ENCODE measurements at places on chromosomes 12 and 14. TPM values are rescaled to one million over a fixed set of nuclear protein-coding genes. Genes with fewer than 3 reads are reported as not detected.

Gene RNASE7
- total RNA-seq, result 0.55 TPM

Gene RHOJ
- total RNA-seq, result 13.7 TPM

Gene TMEM233
- 0.49 TPM for total RNA-seq

Gene TCTN2
- total RNA-seq, result 24.1 TPM

Gene VRTN
- total RNA-seq, result not detected

Gene GZMH
- not detected for total RNA-seq

Gene BATF
- total RNA-seq, result 2.1 TPM

Gene CD9
- total RNA-seq, result 89.8 TPM

Gene KRT72
- not detected for total RNA-seq

Gene MLXIP
- total RNA-seq, result 17.8 TPM

Gene KCNA5
- 24.7 TPM for total RNA-seq

Gene LBHD2
- not detected for total RNA-seq

Gene C12orf54
- total RNA-seq, result not detected

Gene NFATC4
- total RNA-seq, result 67.8 TPM

Gene KCNJ8
- total RNA-seq, result 25.4 TPM

Gene ACTR6
- total RNA-seq, result 43.8 TPM

Gene SPTLC2
- total RNA-seq, result 51.1 TPM

Gene HSPB8
- total RNA-seq, result 26.3 TPM

Gene RFX4
- total RNA-seq, result 0.11 TPM

Gene SRRM4
- 21.8 TPM for total RNA-seq

Gene SAMD15
- total RNA-seq, result 4.7 TPM

Gene TOGARAM1
- 77.0 TPM for total RNA-seq

Data from camera-type eye (tissue), 1 donor.